Stimulated activated CD8-positive, alpha-beta memory T cell treated with anti-CD3 and anti-CD28 coated beads, Interleukin-7, amount 100 ng/mL, for 48 hours (primary cell): ENCODE measurements at places on chromosomes 11 and 22.

- no peak for DNase-seq
Observed at GRCh38 chr22:48594757-48595510, 1232.7 kb downstream of the BRD1 start.

GRCh38 chr11:61947486-61948210, 2.5 kb upstream of the BEST1 start:
- DNase-seq: no peak

GRCh38 chr11:11482730-11483129, 129.7 kb upstream of the CSNK2A3 start:
- no peak for DNase-seq

GRCh38 chr22:39243439-39244135, 1.2 kb downstream of the PDGFB start:
- DNase-seq: no peak

DNA sequence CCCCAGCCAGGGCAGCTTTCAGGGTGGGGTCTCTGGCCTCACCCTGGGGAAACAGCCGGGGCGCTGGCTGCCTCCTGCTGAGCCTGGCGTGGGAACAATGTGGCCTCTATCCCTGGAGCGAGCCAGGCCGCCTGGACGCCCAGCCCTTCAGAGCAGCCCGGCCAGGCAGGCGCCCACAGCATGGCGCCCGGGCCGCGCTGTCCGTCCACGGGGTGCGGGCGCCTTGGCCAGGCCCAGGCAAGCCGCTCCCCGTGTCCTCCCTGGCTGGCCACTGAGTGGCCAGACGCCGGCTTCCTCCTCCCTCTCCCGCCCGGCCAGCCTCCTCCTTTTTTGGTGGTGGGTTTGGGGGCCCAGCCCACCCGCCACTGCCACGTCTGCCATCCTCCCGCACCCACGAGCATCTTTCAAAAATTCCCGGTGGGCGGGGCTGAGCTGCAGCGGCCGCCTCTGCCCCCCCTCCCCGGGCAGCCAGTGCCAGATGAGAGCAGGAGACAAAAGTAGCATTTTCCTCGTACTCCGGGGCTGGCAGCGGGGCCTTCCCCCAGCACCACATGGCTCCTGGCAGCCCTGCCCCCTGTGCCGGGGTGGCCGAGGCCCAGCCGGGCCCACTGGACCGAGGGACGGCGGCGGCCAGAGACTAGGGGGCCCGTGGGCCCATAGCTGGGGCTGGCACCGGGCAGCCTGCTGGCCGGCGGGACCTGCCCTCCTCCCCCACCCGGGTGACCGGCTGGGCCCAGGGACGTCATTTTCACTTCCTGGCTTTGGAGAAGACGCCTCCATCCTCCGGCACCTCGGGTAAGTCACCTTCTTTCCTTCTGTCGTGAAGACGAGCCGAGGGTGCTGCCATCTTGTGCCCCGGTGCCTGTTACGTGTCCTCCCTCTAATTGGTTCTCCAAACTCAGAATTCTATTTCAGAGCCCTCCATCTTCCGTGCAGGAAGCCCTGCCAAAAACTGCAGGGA, 70.2 kb upstream of the PPARA start:
- DNase-seq: no peak
